Umbilical cord (tissue), 2 donors: ENCODE measurements at places on chromosomes 2 and 18.
A peak's percentile ranks its signal among the peaks of the same experiment; 100 is the strongest.

- no peak for DNase-seq
These were observed 324.5 kb upstream of the MYT1L start for GRCh38 chr2:2655453-2656114.

- no peak for DNase-seq
These were observed 142.6 kb downstream of the MYT1L start for GRCh38 chr2:2188344-2188920.

GRCh38 chr2:167508709-167509108 lies 620.4 kb downstream of the XIRP2 start:
- DNase-seq, result no peak

DNA sequence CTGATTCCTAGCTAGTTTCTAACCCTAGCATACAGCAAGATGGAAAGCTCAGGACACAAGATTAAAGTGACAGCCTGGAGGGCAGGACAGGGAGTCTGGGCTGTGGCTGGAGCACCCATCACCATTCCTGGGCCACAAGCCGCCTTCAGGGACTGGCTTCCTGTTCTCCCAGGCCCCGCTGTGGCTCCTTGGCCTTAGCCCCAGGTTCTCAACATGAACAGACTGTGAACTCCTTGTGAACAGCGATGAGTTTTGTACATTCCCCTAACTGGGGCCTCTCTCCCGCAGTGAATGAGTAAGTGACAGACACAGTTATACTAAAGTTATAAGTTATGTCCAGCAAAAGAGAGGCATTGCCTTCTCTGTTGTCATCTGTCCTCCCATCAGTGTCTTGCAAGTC lies 35.9 kb upstream of the SLC14A1 start:
- peak; percentile 43 for DNase-seq

- no peak for DNase-seq
These were observed 103.2 kb downstream of the MREG start for GRCh38 chr2:215910180-215910579.

DNA sequence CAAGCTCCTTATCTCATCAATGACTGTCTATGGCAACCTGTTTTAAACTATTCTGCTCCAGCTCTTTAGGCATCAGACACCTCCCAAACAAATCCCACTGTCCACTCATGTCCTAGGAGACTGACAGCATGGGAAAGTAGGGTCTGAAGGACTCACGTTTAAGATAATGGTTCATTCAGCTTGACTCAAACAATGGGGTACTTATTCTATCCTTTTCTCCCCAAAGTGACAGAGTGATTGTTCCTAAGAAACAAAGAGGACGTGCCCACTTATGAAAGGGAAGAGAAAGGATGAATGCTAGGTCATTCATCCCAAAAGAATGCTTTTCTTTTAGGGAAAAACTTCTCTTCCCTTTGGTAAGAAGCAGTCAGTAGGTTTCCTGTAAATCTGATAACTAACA lies 41.9 kb downstream of the ALK start:
- DNase-seq, result no peak

DNA sequence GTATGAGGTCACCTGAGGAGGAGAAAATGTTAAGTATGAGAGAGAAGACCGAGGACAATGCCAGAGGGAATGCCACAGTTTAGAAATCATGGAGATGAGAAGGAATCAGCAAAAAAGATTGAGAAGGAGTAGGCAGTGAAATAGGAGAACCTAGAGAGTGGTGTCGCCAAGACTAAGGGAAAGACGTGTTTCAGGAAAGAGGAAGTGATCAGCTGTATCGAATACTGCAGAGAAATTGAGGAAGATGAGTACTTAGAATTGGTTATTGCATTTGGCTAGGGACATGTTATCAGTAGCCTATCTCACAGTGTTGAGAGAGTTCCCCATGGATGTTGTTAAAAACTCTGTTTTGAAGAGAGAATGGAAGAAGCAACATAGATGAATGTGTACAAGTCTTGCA lies 112.3 kb downstream of the GALNT1 start:
- DNase-seq, result no peak
